NCI-H1048 (cell line): ENCODE measurements at places on chromosomes 1 and 21.

- DNase-seq = no peak
Measured at GRCh38 chr1:214514819-214515383, 36.5 kb downstream of the PTPN14 start.

DNA sequence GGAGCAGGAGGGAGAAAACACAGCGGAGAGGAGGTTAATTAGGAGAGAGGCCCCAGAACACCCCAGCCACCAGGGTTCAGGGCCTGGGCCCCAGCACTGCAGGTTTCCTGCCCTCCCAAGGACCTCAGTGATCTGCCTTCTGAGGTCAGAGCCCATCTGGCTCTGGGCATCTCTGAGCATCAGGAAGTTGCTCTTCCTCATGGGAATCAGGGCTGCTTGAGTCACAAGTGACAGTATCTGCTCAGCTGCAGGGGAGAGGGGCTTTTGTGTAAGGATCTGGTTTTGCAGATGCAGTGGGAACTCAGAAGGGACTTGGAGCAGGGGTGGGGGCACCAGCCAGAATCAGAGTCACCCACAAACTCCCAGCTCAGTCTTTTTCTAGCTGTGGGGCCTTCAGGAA lies 472.1 kb downstream of the PTPRU start:
- no peak for DNase-seq

DNA sequence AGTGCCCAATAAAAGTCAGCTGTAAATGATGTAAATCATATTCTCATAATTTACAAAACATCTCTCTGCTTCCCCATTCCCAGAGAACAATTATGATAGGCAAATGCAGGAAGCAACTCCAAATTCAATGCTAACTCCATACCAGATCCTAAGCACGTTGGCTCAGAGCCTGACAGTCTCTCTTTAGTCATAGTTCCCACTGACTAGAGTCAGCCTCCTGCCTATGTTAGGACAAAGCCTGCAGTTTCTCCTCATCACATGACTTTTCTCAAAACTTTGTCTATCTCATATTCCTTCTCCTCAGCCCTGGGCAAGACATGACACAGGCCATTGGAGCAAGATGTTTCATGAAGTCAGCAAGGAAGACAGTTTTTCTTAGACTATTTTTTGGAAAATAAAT lies 101.5 kb upstream of the COL24A1 start:
- no peak for DNase-seq

- no peak for DNase-seq
Measured at GRCh38 chr1:11406845-11407244, 72.1 kb upstream of the DISP3 start.

- DNase-seq = no peak
Measured at GRCh38 chr1:205069371-205070125, 14.7 kb downstream of the TMEM81 start.

GRCh38 chr1:184509105-184509504 lies 122.3 kb downstream of the C1orf21 start:
- DNase-seq = no peak

- no peak for DNase-seq
Measured at GRCh38 chr1:27218736-27219135, 15.7 kb upstream of the WDTC1 start.

DNA sequence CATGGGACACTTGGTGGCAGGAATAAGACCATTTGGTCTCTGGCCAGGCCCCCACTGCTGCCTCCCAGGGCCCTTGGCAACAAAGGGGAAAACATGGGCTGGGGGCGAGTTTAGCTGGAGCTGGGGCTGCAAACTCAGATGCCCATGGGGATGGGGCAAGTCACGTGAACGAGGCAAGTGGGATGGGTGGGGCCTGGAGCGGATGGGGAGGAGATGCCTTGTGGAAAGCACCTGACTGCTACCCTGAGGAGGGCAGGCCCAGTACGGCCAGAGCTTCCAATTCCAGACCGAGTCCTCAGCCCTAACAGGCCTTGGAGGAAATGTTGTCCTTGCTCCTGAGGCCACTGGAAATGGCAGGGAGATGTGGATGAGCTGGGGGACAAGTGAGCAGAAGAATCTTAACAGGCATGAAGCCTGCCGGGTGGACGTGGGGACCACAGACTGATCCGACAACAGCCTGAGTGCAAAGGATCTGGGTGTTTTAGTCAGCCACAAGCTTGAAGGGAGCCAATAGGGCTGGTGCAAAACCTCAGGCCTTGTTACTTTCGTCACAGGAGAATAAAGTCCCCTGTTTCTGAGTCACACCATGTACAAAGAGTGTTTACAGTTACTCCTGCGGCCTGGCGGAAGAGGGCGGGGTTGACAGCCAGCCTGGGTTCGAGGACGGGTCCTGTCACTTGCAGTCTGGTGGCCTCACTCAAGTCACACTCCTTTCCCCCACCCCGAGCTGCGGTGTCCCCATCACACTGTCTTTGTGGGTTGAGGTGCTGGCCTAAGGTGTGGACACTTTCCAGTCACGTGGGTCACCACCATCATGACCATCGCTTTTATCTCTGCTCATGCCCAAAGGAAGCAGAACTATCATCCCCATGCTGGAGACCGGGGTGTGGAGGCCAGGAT lies 19.1 kb downstream of the RUNX3 start:
- DNase-seq = no peak

DNA sequence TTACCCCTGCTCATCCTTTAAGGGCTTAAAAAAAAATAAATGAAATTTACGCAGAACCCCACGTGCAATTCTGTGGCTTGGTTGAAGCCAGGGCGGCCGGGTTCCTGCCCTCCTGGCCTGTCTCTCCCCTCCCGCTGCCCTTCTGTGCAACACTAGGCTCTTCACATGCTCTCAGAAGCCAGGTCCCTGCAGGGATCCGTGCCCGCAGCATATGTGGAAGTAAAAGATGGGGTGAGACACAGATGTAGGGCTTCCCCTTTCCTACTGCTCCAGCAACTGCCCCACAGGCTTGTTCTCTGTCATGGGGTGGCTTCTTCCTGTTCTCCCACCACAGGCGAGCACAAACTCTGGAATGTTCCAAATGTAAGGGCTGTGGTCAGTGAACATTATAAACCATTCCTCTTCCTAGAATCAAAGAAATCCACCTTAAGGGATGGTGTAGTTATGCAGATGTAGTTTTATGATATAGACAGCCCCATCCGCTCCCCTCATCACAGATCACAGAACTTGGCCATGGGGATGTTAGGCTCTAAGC lies 535.4 kb downstream of the KIF26B start:
- DNase-seq = no peak

DNA sequence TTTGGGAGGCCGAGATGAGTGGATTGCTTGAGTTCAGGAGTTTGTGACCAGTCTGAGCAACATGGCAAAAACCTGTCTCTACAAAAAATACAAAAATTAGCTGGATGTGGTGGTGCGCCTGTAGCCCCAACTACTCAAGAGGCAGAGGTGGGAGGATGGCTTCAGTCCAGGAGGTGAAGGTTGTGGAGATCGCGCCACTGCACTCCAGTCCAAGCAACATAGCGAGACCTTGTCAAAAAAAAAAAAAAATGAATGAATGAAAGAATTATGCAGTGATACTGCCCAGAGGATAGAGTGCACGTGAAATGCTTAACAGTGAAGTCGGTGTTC lies 429 bp upstream of the DPH2 start:
- DNase-seq = no peak

DNA sequence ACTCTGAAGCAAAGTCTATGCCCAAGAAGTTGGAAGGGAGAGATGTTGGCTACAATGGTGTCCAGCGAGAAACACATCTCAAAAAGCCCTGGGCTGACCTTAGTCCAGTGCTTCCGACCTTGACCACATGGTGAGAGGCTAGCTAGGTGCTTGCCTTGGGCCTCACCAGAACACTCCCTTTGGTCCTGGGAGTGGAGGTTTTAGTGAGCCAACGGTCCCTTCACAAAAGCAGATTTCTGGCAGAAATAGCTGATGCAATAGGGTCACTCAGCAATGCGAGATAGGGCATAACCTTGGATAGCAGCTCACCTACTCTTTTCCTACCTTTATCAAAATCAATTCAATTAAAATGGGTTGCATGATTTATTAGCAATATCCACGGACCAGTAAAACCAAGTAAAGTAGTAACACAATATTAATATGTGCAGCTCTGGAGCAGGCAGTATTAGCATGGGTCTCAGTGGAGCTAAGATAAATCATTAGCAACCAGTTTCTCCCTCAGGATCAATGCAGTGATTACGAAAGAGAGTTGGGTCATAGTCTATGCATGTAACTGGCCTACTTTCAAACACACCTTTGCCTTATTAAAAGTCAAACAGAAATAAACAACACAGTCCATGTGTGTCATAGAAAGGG lies 1.9 kb downstream of the SLC30A10 start:
- no peak for DNase-seq

DNA sequence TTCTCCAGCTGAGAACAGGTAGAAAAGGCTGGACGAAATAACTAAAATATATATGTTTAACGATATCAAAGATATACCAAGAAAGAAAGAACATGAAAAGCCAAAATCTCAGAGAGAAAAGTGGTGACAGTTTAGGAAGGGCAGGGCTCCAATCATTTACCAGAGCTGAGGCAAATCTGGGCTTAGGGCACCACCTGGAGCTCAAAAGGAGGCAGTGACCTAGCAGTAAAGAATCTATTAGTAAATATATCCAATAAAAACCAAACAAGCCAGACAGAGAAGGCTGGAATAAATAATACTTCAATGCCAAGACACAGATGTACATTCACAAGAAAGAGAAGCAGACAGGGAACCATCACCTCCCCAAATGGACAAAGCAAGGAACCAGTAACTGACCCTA lies 43.5 kb downstream of the CHIA start:
- no peak for DNase-seq

DNA sequence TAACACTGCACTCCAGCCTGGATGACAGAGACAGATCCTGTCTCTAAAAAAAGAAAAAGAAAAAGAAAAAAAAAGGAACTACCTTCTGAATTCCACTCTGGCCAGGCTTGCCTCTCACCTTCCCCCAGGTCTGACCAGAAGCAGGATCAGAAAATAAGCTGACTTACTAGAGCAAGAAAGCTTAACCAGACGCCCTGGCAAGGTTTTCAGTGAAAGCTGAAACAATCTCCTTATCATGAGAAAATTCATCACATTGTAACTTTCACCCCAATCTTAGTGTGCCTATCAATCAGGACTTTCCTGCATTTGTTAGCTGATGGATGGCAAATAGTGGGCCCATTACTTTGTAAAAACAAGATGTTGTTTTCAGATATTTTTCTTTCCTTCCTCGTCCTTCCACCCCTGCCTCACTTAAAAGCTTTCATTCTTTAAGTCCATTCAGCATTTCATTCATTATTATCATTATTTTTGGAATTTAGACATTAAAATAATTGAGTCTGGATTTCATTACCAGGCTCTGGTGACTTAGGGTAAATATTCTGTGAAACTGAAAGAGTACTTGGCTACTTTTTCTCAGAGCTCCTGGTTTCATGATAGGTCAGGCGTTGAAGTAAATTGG lies 96.5 kb upstream of the CD34 start:
- DNase-seq = no peak

DNA sequence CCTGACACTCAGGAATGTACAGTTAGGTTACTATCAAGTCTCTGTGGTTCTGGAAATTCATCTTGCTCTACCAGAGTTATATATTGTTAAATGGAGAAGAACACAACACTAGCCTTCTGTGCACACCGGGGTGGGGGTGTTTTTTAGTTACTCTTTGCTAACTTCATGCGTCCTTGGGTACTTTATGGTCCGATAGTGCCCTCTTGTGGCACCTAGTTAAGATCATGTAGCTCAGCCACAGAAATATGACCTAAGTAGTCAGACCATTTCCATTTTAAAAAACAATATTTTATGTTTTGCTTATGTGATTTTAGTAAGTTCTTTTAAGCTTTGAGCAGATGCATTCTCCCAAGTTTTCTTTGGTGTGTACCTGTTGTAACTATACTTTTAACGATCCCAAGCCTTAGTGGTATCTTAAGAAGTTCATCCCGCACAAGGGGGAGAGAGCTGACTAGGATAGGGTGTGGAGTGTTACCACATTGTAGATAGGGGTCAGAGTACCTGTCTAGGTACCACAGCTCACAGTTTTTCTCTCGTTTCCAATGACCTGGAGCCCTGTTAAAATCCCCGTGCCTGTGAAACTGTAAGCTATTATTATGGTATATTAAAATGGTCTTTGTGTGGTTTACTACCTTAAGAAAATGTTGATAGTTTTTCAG lies 20.6 kb upstream of the SH3D21 start:
- DNase-seq = peak; percentile 33

DNA sequence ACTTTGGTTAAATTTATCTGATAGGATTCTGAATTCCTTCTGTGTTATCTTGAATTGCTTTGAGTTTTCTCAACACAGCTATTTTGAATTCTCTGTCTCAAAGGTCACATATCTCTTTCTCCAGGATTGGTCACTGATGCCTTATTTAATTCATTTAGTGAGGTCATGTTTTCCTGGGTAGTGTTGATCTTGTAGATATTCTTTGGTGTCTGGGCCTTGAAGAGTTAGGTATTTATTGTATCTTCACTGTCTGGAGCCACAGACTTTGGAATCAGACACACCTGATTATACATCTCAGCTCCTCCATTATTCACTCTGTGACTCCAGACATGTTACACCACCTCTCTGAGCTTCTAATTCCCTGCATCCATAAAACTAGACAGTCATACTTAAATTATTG lies 34.2 kb upstream of the ETS2 start:
- DNase-seq = no peak

DNA sequence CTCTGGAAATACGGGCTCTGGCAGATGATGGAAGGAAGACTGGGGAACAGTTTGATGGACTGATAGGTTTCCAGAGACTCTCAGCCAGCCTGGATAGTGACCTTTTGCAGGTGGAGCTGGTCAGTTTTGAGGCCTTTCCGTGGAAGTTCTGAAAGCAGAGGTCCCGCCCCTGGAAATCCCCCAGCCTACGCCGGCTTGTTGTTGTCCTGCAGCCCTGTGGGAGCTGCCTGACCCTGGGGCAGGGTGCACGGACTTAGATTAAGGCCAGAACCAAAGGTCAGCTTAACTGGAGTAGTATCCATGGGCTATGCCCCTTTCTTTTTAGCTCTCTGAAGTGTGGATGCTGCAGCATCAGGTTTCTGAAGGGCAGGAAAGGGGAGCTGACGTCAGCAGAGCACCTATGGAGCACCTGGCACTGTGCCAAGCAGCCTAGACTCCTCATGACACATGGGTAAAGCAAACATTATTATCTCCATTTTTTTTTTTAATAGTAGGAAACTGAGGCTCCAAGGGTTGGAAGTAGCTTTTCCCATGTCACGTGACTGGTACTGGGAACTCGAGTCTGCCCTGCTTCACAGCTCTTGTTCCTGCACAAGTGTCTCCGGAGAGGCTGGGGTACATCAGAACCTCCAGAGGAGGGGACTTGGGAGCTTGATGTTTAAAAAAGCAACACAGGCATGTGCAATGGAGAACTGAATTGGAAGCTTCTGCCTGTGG lies 38.5 kb downstream of the IER5 start:
- DNase-seq = peak; percentile 50

GRCh38 chr1:65764052-65764451 lies 28.6 kb upstream of the PDE4B start:
- DNase-seq = no peak

DNA sequence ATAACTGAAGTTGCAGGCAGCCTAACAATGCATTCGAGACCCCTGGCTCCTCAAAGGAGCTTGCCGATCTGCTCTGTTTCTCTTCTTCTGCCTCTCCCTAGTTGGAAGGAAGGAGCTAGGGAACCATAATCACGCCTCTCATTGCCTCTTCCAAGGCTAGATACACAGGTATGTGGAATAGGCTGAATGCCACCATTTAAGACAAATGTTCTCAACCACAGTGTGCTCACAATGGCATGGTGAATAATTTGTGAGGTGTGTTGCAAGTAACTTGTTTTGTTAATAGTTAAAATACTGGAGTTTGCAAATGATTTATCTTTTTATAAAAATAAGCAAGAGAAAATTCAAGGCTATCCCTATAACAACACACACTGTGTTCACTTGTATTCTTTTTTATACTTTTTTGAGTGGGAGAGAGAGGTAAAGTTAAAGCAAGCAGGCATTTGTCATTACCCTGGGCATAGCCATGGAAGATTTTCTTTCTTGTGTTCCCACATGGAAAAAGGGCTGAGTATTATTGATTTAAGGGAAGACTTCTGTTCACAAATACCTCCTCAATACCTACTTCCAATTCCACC lies 45.4 kb upstream of the SYT6 start:
- no peak for DNase-seq
